Stimulated activated CD8-positive, alpha-beta memory T cell treated with anti-CD3 and anti-CD28 coated beads, Interleukin-2, amount 100 ng/mL, for 1 hour (primary cell): ENCODE measurements at places on chromosomes 6 and 20.

GRCh38 chr6:15341311-15342001 is 95.6 kb downstream of the JARID2 start:
- no peak for DNase-seq

DNA sequence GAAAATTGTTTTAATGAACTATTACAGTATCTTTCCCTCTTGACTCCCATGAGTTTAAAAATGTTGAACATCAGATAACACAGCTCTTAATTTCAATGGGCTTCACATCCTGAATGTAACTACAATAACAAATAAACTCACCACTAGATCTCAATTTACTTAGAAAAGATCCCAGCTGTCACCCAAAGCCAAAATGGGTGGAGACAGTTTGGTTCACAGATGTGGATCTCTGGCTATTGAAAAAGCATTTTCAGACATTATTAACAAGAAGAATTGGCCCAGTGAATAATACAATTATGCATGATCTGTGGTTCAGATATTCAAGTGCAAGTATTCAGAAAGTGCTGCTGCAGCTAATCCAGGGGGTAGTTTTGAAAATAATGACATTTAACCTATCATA is 184.7 kb upstream of the RALGAPA2 start:
- no peak for DNase-seq

GRCh38 chr6:6738922-6739716 is 150.6 kb downstream of the LY86 start:
- DNase-seq = no peak

- no peak for DNase-seq
Measured at GRCh38 chr6:110645685-110646418, 169.4 kb downstream of the CDK19 start.

- DNase-seq = no peak
Measured at GRCh38 chr6:29510202-29510601, 22.4 kb upstream of the MAS1L start.

DNA sequence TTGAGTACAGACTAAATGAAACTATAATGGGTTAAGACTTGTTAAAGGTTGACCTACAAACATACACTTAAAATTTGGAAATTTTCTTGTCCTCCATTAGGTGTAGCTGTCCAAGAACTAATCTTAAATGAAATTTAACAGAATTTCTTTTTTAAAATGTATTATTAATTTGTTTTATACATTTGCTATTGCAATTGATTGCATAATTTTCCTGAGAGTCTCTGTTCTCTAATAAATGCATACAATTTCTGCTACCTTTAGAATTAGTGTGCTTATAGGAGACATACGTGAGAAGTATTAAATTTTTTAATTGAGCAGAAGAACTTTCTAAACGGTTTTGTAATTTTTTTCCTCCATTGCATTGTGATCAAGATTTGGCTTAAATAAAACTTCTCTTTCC is 1.5 kb downstream of the FAM135A start:
- DNase-seq = no peak

GRCh38 chr6:33118525-33119123 is 42.8 kb downstream of the HLA-DPB1 start:
- no peak for DNase-seq

GRCh38 chr6:75299801-75300530 is 15.4 kb upstream of the TMEM30A start:
- no peak for DNase-seq

GRCh38 chr6:44775121-44775520 is 387.6 kb downstream of the CDC5L start:
- no peak for DNase-seq

DNA sequence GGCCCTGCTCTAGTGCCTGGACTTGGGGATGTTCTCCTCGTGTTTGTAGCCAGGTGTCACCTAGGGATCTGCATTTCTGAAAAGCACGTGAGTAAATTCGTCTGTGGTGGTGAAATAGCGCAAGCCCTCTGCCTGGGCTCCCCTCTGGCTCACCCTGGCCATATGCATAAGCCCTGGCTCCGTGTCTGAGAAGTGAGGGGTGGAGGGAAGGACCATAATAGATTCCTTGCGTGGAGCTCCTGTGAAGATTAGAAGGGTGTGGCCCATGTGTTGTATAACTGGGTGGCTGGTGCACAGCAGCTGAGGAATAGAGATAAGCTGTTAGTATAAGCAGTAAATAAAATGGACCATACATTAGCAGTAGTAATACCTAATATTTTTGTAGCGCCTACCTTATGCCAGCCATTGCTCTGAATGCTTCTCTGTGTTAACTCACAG is 4.8 kb downstream of the BCAS1 start:
- no peak for DNase-seq

GRCh38 chr6:85137865-85138264 is 312.0 kb upstream of the NT5E start:
- DNase-seq = no peak

DNA sequence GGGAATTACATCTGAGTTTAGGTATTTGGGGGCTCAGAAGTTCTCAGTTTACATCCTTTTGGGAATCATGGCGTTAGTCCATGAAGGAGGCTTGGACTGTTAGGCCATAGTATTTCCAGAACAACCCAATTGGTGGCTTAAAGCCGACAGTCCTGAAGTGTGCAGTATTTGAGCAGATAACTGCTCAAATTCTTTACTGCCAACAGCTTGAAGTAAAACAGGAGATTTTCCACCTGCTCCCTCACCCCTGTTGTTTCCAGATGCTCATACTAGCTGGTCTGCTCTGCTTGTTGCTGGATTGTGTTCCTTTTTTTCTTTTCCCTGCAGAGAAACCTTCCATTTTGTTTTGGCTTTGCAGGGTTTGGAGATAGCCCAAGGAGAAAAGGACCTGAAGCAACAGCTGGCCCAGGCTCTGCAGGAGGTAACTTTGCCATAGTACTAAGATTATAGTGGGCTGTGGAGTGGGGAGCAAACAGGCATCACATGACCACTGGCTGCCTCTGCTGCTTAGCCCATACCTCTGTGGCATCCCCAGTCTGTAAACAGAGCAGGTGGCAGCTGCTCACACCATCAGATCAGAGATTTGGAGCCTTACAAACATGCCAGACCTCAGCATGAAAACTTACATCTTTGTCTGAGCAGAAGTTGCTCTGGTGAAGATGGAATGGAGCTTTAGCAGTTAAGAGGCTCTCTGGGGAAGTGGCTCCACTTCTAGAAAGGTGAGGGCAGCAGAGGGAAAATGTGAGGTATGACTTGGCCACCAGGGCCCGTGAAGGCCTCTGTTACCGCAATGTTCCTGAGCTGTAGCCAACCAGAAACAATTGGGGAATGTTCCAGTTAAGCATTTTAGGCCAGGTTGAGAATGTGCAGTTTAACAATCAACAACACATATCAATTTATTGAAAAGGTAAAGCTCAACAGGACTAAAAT is 17.6 kb downstream of the RNF8 start:
- DNase-seq = no peak

DNA sequence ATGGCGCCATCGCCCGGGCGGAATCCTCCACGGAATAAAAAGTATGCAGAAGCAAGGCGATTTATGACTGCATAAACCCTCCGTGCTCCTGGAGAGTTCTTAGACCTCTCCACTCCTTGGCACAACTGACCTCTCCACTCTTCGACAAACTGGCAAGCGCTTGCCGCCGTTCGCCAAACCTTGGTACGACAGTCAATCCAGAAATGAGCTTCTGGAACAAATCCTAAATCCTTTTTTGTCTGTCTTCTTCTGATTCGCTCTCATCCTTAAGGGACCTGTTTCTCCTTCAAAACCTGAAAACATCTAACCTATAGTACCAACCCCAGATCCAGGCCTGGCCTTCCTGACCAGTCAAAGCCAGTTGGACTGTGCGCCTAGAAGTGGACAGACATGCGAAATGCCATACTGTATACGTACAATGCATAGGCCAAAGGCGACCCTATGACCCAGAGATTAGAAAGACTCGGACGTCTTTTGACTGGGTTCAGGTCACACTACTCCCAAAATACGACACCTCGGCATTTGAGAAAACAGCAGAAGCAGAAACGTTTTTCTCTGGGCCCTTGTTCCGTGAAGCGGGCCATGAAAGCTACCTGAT is 59.4 kb downstream of the TRIM27 start:
- no peak for DNase-seq

DNA sequence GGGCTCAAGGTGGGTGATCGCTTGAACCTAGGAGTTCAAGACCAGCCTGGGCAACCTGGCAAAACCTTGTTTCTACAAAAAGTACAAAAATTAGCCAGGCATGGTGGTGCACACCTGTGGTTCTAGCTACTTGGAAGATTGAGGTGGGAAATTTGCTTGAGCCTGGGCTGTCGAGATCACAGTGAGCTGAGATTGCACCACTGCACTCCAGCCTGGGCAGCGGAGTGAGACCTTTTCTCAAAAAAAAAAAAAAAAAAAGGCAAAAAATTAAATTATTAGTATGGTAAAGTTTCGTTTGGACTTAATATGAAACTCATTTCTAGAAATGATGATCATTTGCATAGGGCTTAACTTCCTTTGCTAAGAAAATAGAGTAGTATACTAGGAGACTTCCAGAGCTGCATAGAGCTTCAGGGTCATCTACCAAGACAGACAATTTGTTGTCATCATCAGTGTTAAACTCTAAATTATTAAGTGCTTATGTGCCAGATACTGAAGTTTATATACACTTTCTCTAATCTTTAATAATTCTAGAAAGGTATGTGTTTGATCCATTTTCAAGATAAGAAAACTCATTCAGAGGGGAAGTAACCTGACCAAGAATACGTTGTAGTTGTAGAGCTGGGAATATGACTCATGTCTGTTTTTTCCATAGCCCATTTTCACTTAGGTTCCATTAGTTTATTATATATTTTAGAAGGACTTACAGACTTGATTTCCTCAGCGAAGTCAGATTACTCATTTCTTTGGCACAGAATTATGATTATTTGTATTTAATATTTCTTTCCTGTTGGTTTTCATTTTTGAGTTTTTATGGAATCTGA is 84.5 kb downstream of the SLC16A10 start:
- no peak for DNase-seq

- DNase-seq = no peak
Measured at GRCh38 chr20:63064745-63065711, 58.3 kb upstream of the BHLHE23 start.

DNA sequence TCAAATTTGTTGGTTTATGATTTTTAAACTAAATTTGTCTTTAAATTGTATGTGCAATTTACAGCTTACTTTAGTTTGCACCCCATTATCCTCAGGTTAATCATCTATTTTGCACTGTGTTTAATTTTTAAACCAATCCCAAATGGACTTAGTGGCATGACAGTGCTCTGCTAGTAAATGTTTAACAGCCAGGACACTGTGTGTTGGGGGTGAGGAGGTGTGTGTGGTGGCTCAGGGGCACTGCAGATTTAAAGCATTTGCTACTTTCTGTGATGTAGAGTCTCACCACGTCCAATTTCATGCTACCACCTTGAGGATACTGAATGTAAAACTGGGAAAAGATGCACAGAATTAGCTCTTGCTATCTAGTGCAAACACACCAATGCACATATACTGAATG is 225.7 kb downstream of the HAO1 start:
- DNase-seq = no peak
